ENCODE measurements at places on chromosomes 2 and 18.

- no peak for DNase-seq
Observed at GRCh38 chr2:56739413-56739812, 555.6 kb downstream of the CCDC85A start.

DNA sequence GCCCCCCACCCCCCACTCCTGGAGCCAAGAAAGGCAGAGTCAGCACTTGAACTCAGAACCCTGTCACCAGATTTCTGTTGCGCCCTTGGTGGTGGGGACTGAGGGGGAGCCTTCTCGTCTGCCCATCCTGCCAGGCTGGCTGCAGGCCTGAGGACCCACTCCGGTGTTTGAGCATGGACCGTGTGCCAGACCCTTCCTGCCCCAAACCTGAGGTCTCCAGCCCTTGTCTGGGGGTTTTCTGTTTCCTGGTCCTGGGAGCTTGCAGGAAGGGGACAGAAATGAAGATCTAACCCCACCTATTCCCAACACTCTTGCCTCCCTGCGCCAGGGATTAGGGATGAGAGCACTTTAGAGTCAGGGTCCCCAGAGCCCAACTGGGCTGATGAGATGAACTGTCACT lies 190.6 kb downstream of the HAUS1 start:
- no peak for DNase-seq

DNA sequence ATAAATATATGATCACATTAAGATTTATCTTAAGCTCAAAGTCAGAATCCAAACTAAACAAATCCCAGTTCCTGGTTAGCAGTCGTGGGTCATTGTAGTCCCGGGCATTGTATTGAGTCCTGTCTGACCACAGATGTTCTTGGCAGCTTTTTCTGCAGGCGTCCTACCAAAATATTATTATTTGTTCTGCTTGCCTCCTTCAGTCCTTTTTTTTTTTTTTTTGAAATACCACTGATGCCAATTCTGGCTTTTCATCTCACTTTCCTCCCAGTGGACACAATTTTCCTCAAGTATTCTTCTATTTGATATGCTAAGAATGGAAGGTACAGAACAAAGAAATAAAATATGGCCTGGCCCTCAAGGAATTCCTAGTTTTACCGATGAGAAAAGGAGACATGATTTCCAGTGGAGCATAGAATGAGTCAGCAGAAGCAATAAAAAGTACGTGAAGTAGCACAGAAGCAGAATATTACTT lies 151.6 kb downstream of the CSRNP3 start:
- DNase-seq, result peak; percentile 17

DNA sequence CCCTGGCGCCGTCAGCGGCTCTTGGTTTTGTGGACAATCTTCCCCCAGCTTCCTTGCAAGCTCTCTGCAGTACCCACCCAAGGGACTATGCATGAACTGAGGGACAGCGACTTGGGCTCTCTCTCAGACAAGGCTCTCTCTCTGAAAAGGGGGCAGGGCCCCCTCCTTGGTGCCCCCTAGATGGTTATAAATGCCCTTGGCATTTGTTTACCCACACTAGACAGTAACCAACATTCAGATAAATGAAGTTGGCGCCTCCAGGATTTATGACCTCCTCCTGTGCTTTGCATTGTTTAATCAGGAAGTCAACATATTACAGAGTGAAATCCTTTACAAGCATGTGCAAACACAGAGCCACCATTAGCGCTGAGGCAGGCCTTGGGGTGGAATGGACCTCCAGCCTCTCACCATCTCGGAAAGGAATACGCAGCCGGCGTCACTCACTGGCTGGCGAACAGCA lies 547.4 kb upstream of the ID2 start:
- peak; percentile 25 for DNase-seq

DNA sequence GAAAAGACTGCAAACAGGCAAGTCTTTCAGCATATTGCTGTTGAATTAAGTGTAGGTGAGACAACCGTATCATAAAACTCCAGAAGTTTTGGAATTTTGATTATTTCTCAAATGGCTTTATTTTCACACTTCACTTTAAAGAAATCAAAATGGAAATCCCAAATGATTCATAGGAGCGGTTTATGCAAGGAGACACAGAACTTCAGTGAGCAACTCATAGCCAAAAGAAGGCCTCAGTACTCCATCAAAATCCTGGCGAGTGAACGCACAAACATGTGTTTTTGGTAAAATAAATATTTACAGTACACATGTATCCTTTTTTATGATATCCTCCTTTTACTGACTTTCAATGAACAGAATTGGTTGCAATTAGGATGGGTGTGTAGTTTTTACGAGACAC lies 140.4 kb upstream of the APCDD1 start:
- no peak for DNase-seq

- no peak for DNase-seq
Observed at GRCh38 chr2:70965506-70965905, 12.9 kb upstream of the ANKRD53 start.
